ENCODE measurements at places on chromosomes 12 and 14. TPM values are rescaled to one million over a fixed set of nuclear protein-coding genes. Genes with fewer than 3 reads are reported as not detected.

The CMKLR1 gene
- not detected for total RNA-seq

The KCNC2 gene
- not detected for total RNA-seq

The PROX2 gene
- not detected for total RNA-seq

GRCh38 chr12:84411031-84411430, 501.6 kb downstream of the SLC6A15 start:
- H3K27ac ChIP-seq: no peak overlapping the region
- no peak for DNase-seq
- no peaks in the 10 kb centered on the region for H3K27me3 ChIP-seq
- no peaks in the 10 kb centered on the region for H3K4me1 ChIP-seq

DNA sequence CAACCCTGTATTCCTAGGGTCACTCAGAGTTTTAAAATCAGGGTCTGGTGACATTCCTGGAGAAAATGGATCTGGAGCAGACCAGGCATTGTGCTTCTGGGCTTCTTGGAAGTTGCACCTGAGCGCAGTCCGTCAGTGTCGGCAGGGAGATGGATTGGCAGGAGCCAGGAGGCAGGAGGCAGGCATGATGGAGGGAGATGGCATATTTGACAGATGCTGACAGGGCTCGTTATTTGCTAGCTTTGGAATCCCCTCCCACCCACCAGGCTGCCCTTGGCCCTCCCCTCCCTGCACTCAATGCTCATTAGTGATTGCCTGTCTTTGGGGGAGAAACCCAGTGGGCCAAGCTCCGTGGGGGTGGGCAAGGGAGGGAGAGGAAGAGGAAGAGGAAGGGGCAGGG, 4.7 kb downstream of the CISTR start:
- H3K4me1 ChIP-seq: no peaks in the 10 kb centered on the region
- no peaks in the 10 kb centered on the region for H3K36me3 ChIP-seq
- DNase-seq: no peak
- no peak overlapping the region for H3K4me3 ChIP-seq

The GPRC5A gene
- 468 TPM for total RNA-seq

DNA sequence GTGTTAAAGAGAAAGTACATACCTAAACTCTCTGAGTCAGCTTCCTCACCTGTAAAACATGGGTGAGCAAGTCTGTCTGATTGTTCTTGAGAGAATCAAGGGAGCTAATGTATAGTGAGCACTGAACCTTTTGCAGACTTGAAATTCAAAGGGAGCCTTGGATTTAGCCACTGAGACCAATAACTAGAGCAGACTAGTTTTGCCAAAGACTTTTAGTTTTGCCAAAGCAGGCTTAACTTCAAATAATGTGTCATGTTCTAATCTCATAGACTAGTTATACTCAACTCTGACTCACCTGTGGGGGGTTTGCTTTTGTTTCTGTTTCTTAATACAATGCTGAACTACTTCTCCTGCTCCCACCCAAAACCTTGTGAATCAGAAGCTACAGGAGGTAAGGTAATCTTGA, 123.7 kb downstream of the SLC25A21 start:
- H3K4me1 ChIP-seq: peaks cover 16% of the 10 kb centered on the region
- peak; percentile 52 for DNase-seq
- H3K36me3 ChIP-seq: no peaks in the 10 kb centered on the region
- no peaks in the 10 kb centered on the region for H3K27me3 ChIP-seq

- no peak for DNase-seq
- no peaks in the 10 kb centered on the region for H3K36me3 ChIP-seq
- H3K27ac ChIP-seq: no peak overlapping the region
- H3K27me3 ChIP-seq: peaks cover 91% of the 10 kb centered on the region
- H3K4me1 ChIP-seq: no peaks in the 10 kb centered on the region
- no peak overlapping the region for H3K4me3 ChIP-seq
Measured at GRCh38 chr12:2068653-2069052, 15.9 kb downstream of the CACNA1C start.

The SLC6A13 gene
- total RNA-seq: not detected

The DNAAF2 gene
- 9.5 TPM for total RNA-seq

DNA sequence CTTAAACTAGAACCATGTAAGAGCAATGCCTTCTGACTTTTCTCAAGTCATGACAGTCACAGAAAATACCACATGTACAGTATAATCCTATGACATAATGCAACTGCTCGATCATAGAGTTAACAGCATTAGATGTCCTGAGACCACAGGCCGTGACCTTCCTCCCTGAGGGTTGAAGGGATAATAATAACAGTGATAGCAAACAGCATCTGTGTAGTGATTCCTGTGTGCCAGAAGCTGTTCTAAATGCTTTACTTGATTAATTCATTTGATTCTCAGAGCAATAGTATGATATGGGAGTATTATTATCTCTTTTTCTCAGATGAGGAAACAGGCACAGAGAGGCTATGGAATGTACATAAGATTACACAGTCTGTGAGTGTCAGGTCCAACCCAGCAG, 53.2 kb downstream of the SLC35F4 start:
- DNase-seq: no peak
- H3K4me1 ChIP-seq: no peaks in the 10 kb centered on the region
- no peak overlapping the region for H3K27ac ChIP-seq
- H3K4me3 ChIP-seq: no peak overlapping the region

The C12orf60 gene
- 4.0 TPM for total RNA-seq

The TEX52 gene
- not detected for total RNA-seq

DNA sequence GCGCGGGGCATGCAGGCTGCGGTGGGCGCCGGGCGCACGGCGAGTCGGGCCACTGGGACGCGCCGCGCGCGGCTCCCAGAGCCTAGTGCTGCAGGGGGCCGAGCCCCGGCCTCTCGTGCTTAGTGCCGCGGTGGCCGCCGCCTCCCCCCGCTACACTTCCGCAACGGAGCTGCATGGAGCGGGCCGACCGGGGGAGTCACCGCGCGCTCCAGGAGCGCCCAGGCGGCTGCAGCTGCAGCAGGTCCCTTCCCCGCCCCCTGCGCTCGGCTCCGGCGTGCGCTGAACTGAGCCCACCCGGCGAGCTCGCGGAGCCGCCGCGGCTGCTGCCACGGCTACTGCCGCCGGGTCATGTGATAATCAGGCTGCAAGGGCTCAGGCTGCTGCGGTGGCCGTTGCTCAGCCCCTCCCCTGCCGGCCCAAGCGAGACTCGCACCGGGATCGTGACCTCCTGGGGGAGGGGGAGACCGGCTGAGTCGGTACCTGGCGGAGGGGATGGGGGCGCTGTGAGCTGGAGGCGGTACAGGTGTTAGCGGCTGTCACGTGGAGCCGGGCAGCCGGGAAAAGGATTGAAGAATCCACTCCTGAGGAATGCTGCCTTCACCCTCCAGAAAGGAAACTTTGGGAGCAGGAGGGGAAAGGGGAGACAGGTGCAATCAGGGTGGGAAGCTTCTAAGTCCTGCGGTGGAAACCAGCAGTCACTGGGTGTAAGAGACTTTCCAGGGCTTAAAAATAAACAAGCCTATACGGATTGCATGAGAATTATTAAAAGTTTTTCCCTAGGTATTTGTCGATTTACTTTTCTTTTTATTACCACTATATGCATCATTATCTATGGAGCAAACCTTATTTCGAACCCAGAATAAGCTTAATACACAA, at the start of gene PPM1H:
PPM1H (minus strand) TSS at position 352 of the 876 bp plus-strand sequence. CDS start 414 bp downstream, outside the sequence.
- no peaks in the 10 kb centered on the region for H3K36me3 ChIP-seq
- H3K27me3 ChIP-seq: no peaks in the 10 kb centered on the region
- H3K4me1 ChIP-seq: peaks cover 38% of the 10 kb centered on the region
- DNase-seq: peak; percentile 89
- peak within 1 kb of the TSS; percentile 38 for H3K27ac ChIP-seq

- no peak overlapping the region for H3K27ac ChIP-seq
- 0 out of 2 replicates have a peak, but pooled peaks cover 4% of the 10 kb centered on the region for H3K4me1 ChIP-seq
- H3K27me3 ChIP-seq: no peaks in the 10 kb centered on the region
- H3K36me3 ChIP-seq: no peaks in the 10 kb centered on the region
Measured at GRCh38 chr14:54809767-54810166, 92.9 kb downstream of the GCH1 start.

DNA sequence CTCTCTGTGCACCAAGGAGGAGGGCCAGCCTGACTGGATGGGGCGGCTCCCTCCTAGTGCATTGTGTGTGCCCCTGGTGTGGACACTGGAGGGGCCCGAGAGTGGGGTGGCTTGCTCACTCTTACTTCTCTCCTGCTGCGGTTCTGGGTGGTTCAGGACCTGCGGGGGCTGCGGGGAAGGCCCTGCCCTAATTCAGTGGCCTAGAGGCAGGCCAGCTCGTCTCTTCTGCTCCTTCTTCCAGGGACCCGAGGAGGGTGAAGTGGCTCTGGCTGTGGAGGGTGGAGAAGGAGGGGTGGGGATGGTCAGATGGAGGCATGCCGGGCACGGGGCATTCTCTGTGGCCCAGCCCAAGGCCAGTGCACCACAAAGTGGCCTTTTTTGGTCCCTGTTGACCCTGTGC, 87.1 kb downstream of the BEGAIN start:
- H3K36me3 ChIP-seq: no peaks in the 10 kb centered on the region
- H3K27ac ChIP-seq: no peak overlapping the region
- H3K27me3 ChIP-seq: no peaks in the 10 kb centered on the region
- H3K4me3 ChIP-seq: no peak overlapping the region

GRCh38 chr12:110266980-110267620, 13.9 kb upstream of the ATP2A2 start:
- no peak for DNase-seq
- no peaks in the 10 kb centered on the region for H3K27me3 ChIP-seq

DNA sequence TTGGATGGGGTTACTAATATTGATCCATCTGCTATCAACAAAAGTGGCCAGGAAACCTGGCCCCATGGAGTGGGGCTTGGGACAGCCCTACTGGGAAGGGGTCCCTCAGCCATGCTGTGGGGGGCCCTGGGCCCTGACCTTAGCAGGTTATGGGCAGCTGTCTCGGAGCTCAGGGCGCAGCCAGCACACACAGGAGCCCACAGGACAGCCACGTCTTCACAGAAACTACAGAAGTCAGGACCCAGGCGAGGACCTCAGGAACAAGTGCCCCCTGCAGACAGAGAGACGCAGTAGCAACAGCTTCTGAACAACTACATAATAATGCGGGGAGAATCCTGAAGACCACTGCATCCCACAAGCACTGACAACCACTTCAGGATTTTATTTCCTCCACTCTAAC, 11.9 kb upstream of the FKBP11 start:
- no peak overlapping the region for H3K4me3 ChIP-seq
- DNase-seq: no peak
- no peaks in the 10 kb centered on the region for H3K27me3 ChIP-seq
- H3K36me3 ChIP-seq: peaks cover 49% of the 10 kb centered on the region
- no peak overlapping the region for H3K27ac ChIP-seq
